ENCODE measurements at places on chromosomes 5 and 9. TPM values are rescaled to one million over a fixed set of nuclear protein-coding genes. Genes with fewer than 3 reads are reported as not detected.

DNA sequence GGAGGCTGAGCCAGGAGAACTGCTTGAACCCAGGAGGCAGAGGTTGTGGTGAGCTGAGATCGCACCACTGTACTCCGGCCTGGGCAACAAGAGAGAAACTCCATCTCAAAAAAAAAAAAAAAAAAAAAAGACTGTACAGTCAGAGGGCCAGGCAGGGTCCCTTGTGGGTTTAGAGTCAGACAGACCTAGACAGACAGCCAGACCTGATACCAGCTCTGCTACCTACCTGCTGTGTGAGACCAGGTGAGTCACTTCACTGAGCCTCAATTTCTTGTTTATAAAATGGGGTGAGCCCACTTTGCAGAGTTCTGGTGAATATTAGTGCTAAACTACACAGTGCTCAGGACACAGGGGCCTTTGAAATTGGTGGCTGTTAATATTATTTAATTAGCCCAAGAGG is 19.7 kb downstream of the TRIM14 start:
- H3K4me1 ChIP-seq, result peaks cover 38% of the 10 kb centered on the region
- DNase-seq, result no peak
- no peak overlapping the region for H3K4me3 ChIP-seq

DNA sequence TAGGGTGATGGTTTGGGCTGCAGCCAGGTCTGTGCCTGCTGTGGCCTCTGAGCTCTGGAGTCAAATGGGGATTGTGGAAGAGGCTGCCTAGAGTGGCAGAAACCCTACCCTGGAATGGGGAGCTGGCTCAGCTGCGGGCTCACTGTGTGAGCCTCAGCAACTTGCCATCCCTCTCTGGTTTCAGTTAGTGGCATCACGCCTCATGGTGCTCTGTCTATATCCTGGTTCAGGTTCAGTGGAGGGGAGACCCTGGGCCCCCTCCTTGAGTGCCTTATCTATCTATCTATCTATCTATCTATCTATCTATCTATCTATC is 132.6 kb downstream of the PHF2 start:
- H3K27me3 ChIP-seq, result peaks cover 13% of the 10 kb centered on the region
- H3K27ac ChIP-seq, result no peak overlapping the region
- H3K36me3 ChIP-seq, result no peaks in the 10 kb centered on the region

GRCh38 chr5:74373076-74373475 is 267.5 kb downstream of the ENC1 start:
- H3K27ac ChIP-seq, result no peak overlapping the region
- peaks cover 2% of the 10 kb centered on the region for H3K27me3 ChIP-seq
- no peaks in the 10 kb centered on the region for H3K4me1 ChIP-seq

The MARVELD2 gene
- not detected for polyA plus RNA-seq

The GALNT12 gene
- 0.80 TPM for polyA plus RNA-seq

The HTR4 gene
- not detected for polyA plus RNA-seq

The RALGPS1 gene
- 5.8 TPM for polyA plus RNA-seq

Data from naive B cell (primary cell).